Stimulated activated CD4-positive, alpha-beta T cell treated with anti-CD3 and anti-CD28 coated beads, Interleukin-4, amount 100 ng/mL, for 48 hours (primary cell): ENCODE measurements at places on chromosomes 12 and 14.

- DNase-seq = no peak
Measured at GRCh38 chr12:121717041-121717699, 4.6 kb downstream of the TMEM120B start.

DNA sequence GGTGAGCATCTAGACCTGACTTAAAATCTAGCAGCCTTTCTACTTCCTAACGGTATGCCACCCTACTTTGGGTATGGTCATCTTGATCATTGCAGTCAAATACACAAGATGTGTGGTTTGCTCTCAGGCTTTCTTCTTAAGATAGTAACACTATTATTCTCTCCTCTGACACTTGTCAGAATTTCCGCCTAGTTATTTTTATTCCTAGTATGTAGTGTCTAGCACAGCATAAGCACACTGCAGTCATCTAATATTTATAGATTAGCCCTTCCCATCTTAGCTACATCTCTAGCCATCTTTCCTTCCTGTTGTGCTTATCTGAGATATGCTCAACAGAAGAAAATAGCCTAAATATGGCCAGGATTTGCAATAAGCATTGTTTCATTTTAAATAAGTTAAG, 180.1 kb downstream of the C12orf50 start:
- no peak for DNase-seq

DNA sequence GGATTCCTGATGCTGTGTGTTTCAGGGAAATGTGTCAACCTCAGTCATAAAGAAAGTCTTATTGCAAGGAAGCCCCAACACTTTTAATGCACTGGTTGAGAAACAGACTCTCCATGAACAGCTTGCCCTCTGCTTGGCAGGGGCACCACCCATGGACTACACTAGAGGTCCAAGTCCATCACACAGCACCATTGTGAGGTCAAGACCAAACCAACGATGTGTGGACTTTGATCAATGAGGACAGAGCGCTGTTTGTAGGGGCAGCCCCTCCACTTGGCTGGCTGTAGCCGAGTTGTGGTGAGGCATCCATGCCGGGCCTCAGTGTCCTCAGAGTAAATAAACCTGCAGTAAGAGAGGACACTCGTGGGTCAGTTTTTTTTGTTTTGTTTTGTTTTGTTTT, 29.8 kb downstream of the ZFYVE21 start:
- no peak for DNase-seq

GRCh38 chr14:71399057-71399487, 491.8 kb downstream of the PCNX1 start:
- no peak for DNase-seq

GRCh38 chr12:92562063-92562734, 140.6 kb upstream of the PLEKHG7 start:
- no peak for DNase-seq

GRCh38 chr14:71116568-71117122, 209.4 kb downstream of the PCNX1 start:
- DNase-seq = no peak

GRCh38 chr14:99055816-99056215, 216.2 kb downstream of the BCL11B start:
- DNase-seq = no peak

- no peak for DNase-seq
Measured at GRCh38 chr12:124774054-124774461, 89.6 kb downstream of the SCARB1 start.

DNA sequence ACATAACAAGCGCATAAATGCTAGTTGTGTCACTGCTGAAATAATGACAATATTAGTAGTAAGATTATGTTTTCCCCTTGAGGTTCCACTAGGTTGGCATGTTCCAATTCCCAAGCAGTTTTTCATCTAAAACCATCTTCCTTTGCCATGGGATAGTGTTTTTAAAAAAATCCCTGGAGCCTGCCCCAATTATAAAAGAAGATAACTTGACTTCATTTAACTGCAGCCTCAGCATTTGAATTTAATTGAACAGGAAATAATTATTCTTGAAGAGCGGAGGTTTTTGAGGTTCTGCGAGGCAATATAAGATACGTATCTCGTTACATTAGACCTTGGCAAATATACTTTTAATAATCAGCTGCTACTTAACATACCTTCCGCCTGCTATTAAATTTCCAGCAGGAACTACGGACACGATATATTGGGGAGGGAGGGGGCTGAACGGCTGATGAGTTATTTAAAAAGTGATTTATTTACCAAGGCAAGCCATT, 65.2 kb upstream of the HSPB8 start:
- no peak for DNase-seq

DNA sequence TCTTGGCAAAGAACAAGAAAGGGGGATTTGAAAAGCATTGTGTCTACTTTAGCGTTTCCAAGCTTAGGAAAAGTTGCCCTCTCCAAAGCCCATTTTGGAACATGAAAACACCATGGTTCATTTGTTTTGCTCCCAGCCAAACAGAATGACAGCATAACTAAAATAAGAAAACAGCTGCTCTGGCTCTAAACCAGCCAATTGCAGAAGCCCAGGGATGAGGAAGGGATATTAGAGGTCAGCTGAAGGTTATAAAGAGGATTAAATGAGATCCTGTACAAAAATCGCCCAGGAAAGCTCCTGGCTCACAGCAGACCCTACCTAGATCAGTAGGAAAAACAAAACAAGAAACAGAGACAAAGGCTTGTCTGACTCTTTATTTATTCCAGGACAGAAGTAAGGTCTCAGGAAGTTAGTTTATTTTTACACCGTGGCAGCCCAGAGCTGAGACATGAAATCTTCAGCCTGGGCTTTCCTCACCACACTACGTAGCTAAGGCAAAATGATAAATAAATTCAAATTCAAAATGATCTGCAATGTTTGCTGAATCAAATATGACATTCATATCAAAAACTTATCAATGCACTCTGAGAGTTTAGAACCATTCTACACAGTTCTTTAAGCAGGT, 25.9 kb downstream of the SPX start:
- no peak for DNase-seq
